Activated naive CD4-positive, alpha-beta T cell (primary cell): ENCODE measurements at places on chromosomes 1 and 21.

DNA sequence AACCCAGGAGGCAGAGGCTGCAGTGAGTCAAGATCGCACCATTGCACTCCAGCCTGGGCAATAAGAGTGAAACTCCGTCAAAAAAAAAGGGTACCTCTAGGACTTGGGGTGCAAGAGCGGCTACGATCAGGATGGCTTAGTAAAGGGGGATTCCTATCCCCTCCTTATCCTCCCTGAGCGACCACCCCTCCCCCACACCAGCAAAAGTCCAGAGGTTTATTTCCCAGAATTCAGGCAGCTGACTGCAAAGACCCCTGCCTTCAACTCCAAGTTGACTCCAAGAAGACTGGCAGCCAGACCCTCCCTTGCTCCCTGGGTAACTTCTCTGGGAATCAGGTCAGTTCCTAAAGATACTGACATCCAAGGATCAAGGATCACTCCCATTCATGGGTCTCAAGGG, 12.4 kb upstream of the PRDM16 start:
- DNase-seq: no peak

GRCh38 chr1:15330028-15330427, 79.7 kb upstream of the EFHD2 start:
- DNase-seq: no peak

- DNase-seq: no peak
Observed at GRCh38 chr1:22569269-22569668, 6.0 kb downstream of the EPHA8 start.

DNA sequence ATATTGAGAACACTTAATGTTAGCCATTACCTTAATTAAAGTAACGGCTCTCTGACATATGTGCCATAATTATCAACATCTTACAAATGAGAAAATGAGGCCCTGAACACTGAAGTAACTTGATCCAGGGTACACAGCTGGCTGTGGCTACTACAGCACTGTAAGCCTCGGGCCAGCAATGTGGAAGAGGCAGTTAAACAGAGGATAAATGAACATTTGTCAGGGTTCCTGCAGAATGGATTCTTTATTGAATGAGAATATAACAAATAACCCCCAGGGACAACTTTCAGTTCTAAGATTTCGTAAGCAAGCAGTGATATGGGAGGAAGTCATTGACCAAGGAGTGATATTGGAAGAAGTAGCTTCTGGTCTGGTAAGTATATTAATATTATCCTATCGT, 70.5 kb upstream of the SCYL3 start:
- no peak for DNase-seq

GRCh38 chr21:29453511-29453910, 154.8 kb downstream of the BACH1 start:
- no peak for DNase-seq

- no peak for DNase-seq
Observed at GRCh38 chr21:17796503-17796902, 22.7 kb downstream of the C21orf91 start.

DNA sequence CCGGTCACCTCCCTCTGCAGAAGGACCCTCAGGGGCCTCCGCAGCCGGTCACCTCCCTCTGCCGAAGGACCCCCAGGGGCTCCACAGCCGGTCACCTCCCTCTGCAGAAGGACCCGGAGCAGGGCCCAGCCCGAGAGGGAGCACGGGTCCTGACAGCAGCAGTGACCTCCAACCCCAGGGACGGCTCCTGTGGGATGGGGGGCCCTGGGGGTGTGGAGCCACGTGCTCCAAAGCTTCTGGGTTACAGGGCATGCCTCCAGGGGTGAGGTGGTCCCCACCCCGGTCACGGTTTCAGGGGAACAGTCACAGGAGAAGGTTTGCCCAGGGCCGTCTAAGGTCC, 40.3 kb downstream of the SLC19A1 start:
- DNase-seq: no peak
